Activated T-cell treated with anti-CD3 and anti-CD28 coated beads, Interleukin-2, amount 50 U/mL, for 4 hours (primary cell): ENCODE measurements at places on chromosomes 3 and 15. TPM values are rescaled to one million over a fixed set of nuclear protein-coding genes. Genes with fewer than 3 reads are reported as not detected.

Gene SLC28A2
- not detected for total RNA-seq

Gene DGKG
- total RNA-seq = 0.27 TPM

Gene ZNF80
- total RNA-seq = not detected

Gene HIGD2B
- not detected for total RNA-seq

Gene CHRNA3
- not detected for total RNA-seq

Gene HERC2
- 23.5 TPM for total RNA-seq

Gene GUCA1C
- not detected for total RNA-seq

Gene CHP1
- total RNA-seq = 53.3 TPM

Gene GTF2E1
- total RNA-seq = 24.9 TPM

DNA sequence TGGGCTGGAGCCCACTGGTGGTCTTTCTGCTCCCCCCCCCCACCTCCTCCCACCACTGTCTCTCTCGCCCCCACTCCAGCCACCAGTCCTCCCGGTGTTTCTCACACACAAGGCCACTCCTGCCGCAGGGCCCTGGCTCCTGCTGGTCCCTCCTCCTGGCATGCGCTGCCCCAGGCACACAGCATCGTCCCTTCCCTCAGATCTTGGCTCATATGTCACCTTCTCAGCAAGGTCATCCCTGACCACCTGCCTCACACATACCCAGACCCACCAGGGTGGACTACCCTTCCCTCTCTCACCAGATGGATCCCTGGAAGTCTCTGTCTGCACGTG lies 101.5 kb upstream of the IQSEC1 start:
- DNase-seq = no peak

- DNase-seq = no peak
Observed at GRCh38 chr15:39963786-39964185, 29.9 kb downstream of the EIF2AK4 start.

DNA sequence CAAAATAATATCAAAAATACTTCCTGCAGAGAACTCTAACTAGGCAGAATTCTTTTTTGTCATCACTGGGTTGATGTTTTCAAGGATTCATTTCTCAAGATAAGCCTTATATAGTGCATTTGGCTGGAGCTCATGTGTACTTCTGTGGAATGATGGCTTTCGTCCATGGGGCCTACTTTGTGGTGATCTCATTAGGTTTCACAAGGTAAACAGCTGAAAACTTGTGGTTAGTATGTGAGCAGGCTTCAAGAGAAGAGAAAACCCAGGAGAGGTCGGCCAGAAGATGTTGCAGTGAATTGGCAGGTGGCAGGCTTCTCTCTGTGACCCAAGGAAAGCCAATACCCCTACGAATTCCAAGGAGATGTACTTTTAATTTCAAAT lies 121.4 kb upstream of the PHLDB2 start:
- DNase-seq = no peak

DNA sequence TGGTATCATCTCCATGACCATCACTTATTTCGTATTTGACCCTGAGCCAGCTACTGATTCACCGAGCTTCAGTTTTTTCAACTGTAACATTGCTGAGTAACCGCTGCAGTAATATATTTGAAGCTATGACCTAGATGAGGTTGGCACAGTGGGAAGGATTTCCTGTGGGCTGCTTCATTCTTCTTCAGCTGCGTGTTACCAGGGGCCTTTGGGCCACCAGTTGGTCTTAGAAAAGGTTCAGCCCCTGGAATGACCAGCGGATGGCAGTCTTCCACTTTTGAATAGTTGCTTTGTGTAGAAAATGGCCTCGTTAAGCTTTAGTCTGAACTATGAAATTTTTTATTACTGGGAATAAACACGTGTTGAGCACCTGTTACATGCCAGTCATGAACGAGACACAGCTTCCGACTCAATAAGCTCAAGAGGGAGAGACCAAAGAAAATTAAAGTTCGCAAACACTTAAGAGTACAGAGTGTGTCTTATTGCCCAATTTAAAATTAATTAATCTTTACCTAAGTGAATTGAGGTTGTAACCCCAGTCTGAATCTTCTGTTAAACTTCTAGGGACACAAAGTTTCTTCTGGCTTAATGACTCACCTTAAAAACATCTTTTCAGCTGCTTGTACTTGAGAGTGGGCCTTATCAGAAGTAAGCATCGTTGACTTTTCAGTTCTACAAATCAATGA lies 57.6 kb upstream of the NR2E3 start:
- DNase-seq = no peak

DNA sequence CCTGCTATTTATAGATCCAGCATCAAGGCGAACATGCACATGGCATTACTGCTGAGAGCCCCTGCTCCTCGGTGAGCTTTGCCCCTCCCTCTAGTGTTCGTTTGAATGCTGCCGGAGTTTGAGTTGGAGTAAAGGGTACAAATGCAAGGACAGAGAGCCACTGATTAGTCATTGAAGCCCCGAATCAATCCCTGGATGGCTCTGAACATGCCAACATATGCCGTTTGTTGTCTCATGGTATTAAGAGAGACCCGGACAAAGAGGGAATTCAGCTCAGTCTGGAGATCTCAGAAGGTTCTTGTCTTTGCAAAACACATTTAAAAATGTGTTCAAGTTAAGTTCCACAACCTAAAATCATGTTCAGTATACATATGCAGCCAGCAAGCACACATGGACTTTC lies 789.2 kb upstream of the NR2F2 start:
- no peak for DNase-seq

DNA sequence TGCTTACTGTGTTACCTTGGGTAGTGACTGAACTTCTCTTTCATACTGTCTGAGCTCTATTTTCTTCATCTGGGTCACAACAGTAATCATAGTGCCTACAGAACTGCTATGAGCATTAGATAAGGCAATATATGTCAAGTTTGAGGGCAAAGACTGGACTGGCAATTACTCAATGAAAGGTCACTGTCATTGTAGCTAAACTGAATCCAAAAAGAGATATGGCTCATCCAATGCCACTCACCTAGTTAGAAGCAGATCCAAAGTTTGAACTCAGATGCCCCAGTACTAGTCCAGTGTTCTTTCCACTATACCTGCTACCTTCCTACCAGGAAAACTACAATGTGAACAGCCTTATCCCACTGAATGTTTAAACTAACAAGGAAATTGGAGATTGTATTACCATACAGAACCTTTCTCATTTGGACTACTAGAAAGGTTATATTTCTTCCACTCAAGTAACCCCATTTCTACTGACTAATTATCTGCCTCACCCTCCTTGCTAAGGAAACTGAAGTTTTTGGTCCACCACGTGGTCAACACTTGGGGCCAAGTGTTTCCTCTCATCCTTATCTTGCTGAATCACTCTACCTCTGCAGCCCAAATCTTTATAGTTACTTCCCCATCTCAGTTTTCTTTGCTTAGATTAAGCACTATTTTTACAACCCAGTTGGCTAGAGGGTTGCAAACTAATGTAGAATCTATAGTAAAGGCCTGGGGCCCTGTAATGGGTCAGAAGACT lies 202.3 kb upstream of the LPP start:
- DNase-seq = no peak

GRCh38 chr3:37375184-37376127 lies 201.1 kb upstream of the LRRFIP2 start:
- DNase-seq = no peak
